Activated CD4-positive, alpha-beta memory T cell treated with anti-CD3 and anti-CD28 coated beads, Interleukin-2, amount 10 ng/mL, durations not matched to agents 7 days and 5 days (primary cell): ENCODE measurements at places on chromosomes 5 and 9. TPM values are rescaled to one million over a fixed set of nuclear protein-coding genes. Genes with fewer than 3 reads are reported as not detected.

- H3K27ac ChIP-seq, result no peak overlapping the region
- H3K4me3 ChIP-seq, result no peak overlapping the region
- peaks cover 35% of the 10 kb centered on the region for H3K36me3 ChIP-seq
- peaks cover 3% of the 10 kb centered on the region for H3K4me1 ChIP-seq
Measured at GRCh38 chr5:41843456-41844370, 26.5 kb downstream of the OXCT1 start.

- no peak overlapping the region for H3K4me3 ChIP-seq
- H3K27ac ChIP-seq, result no peak overlapping the region
- no peaks in the 10 kb centered on the region for H3K4me1 ChIP-seq
- no peaks in the 10 kb centered on the region for H3K27me3 ChIP-seq
Measured at GRCh38 chr5:132203464-132203818, 24.2 kb downstream of the P4HA2 start.

- peak; percentile 17 for DNase-seq
- peak overlapping the region; percentile 21 for H3K27ac ChIP-seq
- H3K27me3 ChIP-seq, result peaks cover 7% of the 10 kb centered on the region
- peaks cover 10% of the 10 kb centered on the region for H3K4me1 ChIP-seq
- H3K4me3 ChIP-seq, result no peak overlapping the region
Measured at GRCh38 chr5:109455598-109456096, 45.9 kb upstream of the PJA2 start.

GRCh38 chr5:170403675-170404074 is 14.5 kb upstream of the KCNMB1 start:
- H3K4me3 ChIP-seq, result no peak overlapping the region
- H3K4me1 ChIP-seq, result no peaks in the 10 kb centered on the region
- no peaks in the 10 kb centered on the region for H3K36me3 ChIP-seq
- H3K27ac ChIP-seq, result no peak overlapping the region

- no peak overlapping the region for H3K27ac ChIP-seq
- peaks cover 6% of the 10 kb centered on the region for H3K4me1 ChIP-seq
- no peak for DNase-seq
Measured at GRCh38 chr5:88691945-88692868, 190.8 kb downstream of the MEF2C start.

- H3K27ac ChIP-seq, result peak overlapping the region; percentile 58
- no peak overlapping the region for H3K4me3 ChIP-seq
- no peaks in the 10 kb centered on the region for H3K27me3 ChIP-seq
- no peak for DNase-seq
- peaks cover 2% of the 10 kb centered on the region for H3K36me3 ChIP-seq
Measured at GRCh38 chr5:132180134-132180745, 47.4 kb downstream of the P4HA2 start.

DNA sequence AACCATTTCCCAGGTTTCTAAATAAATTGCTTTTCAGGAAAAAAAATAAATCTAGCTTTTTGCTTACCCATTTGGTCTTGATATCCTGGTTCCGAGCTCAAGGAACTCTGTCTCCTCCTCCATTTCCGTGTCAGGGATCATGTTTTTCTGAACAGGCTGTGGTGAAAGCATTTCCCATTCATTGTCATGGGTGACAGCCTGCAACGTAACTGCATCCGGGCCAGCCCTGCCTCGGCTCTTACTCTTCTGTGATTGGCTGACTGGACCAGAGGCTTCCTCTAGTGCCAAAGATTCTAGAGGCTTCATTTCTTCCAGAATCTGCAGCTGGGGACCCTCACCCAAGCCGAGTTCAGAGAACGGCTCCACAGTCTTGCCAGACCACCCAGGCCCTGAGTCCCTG is 61.0 kb upstream of the PCA3 start:
- H3K27me3 ChIP-seq, result peaks cover 35% of the 10 kb centered on the region
- H3K27ac ChIP-seq, result no peak overlapping the region
- peaks cover 6% of the 10 kb centered on the region for H3K4me1 ChIP-seq
- H3K4me3 ChIP-seq, result no peak overlapping the region

- H3K36me3 ChIP-seq, result no peaks in the 10 kb centered on the region
- DNase-seq, result no peak
- no peak overlapping the region for H3K27ac ChIP-seq
- H3K4me3 ChIP-seq, result no peak overlapping the region
- H3K4me1 ChIP-seq, result no peaks in the 10 kb centered on the region
- H3K27me3 ChIP-seq, result no peaks in the 10 kb centered on the region
Measured at GRCh38 chr5:178515776-178516503, 74.3 kb downstream of the COL23A1 start.

WWC1 gene
- total RNA-seq, result not detected

ACOT12 gene
- not detected for total RNA-seq

SCGB3A2 gene
- total RNA-seq, result not detected
